ENCODE measurements at places on chromosomes 4 and X.

DNA sequence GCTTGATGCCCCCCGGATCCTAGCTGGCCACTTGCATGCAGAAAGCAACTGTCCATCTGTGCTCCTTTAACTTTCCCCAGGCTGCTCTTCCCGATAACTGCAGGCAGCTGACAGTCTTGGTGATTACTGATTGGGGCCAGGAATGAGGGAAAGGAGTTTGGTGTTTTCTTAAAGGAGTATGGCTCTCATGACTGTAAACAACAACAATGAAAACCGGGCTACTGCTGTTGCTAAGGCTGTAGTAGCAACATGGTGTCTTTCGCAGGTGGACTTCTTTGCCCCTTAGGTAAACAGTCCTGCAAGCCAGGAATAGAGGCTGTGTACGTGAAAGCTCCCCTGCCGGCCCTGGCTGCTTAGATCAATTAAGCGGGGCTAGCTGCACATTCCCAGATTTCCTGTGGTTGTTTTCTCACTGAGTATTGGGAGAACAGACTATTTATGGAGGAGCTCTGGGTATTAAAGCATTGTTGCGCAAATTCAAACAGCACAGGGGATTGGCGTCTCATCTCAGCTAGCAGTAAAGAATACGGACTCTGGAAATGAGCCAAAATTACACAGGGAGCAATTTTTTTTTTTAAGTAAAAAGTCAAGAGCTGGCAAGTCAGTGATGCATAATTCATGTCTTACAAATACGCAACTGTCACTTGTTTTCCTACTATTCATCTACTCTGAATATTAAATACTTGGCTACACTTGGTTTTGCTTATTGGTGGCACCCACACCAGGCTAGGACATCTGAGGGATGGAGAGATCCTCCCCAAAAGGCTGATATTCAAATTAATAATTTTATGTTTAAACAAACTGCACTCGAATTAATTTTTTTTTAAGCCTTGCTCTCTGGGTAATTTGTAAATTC lies 61.6 kb upstream of the NAP1L5 start:
- no peak for DNase-seq

DNA sequence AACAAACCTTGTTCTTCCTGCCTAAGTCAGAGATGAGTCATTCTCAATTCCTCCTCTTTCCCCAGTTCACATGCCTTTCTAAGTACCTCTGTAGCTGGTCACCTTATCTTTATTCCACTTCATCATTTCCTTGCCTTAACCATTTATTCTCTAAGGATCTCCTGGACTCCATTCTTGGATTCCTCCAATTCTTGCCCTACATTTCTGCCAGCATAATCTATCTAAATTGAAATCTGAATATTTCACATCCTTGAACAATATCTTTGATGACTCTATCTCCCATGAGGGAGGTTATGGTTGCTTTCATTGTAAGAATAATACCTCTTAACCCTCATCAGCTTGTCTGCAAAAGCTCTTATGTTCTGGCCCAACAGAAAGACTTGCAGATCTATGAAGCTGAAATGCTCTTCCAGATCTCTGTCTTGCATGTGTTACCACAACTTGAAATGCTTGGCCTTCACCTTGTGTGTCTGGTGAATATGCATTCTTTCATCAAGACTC lies 28.6 kb upstream of the PDE5A start:
- no peak for DNase-seq

DNA sequence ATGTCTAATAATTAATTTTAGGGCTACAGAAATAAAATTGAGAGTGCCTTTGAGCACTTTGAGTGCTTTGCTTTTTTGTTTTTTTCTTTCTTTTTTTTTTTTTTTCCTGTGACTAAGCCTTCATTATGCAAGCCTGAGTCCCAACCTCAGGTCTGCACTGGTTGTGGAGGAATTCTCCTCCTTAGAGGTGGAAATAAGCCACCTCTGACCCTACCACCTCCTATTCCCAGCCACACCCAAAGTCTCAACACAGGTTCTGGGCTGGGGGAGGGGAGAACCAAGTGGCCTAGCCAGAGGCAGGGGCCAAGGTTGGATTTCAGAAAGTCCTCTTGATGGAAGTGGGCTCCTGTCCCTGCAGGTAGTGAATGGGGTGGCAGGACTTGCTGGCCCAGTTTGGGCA lies 180.2 kb downstream of the ARAP2 start:
- no peak for DNase-seq

GRCh38 chr4:153789741-153790499 lies 1.0 kb upstream of the SFRP2 start:
- DNase-seq = no peak

DNA sequence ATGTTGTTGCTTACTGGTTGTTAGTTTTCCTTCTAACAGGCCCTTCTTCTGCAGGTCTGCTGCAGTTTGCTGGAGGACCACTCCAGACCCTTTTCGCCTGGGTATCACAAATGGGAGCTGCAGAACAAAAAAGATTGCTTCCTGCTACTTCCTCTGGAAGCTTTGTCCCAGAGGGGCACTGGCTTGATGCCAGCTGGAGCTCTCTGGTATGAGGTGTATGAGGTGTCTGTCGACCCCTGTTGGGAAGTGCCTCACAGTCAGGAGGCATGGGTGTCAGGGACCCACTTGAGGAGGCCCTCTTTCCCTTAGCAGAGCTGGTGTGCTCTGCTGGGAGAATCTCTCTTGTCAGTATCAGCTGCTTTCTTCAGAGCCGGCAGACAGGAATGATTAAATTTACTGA lies 127.4 kb upstream of the EDA2R start:
- no peak for DNase-seq

DNA sequence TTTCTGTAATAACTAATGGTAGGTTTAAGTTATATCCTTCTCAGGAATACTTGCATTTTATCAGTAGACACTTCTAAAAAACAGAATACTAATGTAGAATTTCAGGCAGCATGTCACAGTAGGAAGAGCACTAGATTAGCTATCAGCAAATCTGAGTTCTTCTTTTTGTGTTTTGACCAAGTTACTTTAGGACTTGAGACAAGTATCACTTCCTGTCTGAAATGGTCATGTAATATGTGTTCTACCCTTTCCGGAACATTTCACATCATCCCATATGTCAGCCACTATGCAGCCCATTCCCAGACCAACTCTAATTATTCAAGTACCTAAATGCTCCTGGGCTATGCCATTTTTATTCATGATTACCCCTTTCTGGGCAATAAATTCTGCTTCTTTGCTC lies 401.8 kb upstream of the RPS6KA3 start:
- DNase-seq = no peak

DNA sequence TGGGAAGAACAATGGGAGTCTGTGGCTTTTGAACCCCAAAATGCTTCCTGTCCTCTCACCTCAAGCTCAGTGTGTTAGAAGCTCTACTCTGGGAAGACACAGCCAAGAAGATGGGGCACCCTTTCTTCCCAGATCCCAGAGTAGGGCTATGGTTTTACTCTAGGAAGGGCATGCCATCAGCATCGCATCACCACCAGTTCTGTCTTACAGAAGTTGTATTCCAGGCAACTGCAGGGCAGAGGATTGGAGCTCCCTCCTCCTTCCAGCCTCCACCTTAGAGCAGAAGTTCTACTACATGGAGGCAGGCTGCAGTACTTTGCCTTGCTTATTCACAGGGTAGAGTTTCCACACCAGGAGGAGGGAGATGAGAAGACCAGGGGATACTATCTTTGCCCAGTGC lies 18.1 kb upstream of the ZFX start:
- DNase-seq = no peak

GRCh38 chr4:139282065-139282720 lies 2.2 kb upstream of the MGARP start:
- no peak for DNase-seq

DNA sequence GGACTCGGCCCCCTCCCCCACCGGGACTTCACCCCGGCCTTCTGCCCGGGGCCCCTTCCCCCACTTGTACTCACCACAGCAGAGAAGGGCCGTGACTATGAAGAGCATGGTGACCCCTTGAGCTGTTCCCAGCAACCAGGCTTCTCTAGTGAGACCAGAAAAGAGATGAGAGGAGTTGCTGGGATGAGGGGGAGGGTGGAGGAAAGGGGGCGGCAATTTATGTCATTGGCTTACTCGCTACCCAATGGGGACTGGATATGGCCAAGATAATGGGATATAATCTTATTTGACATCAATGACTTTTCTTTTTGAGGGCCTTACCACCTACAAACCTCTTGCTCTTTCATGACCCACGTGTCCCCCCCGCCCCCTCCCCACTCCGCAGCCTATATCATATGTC lies 9.9 kb downstream of the IGSF1 start:
- no peak for DNase-seq

GRCh38 chr4:159232465-159233106 lies 129.7 kb downstream of the RAPGEF2 start:
- no peak for DNase-seq

- DNase-seq = no peak
Observed at GRCh38 chr4:110793890-110794554, 171.1 kb upstream of the PITX2 start.

DNA sequence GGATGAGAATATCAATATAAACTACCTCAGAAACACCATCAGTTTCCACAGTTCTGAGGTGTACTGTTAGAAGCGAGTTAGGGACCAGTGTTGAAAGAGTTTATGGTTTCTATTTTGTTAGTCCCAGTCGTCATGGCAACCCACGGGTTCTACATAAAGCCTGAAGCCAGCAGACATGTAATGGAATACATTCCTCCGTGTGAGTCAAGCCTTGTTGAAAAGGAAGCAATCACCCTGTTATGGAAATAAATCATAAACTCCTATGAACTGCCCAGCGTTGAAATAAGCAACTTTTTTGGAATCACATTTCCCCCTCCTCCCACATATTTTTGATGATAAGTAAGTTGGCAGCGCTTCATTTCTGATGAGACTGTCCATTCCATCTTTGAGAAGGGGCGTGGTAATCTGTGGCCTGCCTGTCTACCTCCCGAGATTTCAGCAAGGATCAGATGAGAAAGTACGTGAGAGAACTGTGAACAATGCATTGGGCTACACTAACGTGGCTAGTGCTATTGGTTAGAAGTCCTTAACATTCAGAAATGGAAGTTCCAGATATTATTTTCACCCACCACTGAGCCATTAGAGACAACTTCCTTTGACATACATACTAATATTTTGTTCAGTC lies 40.4 kb upstream of the PDHA1 start:
- no peak for DNase-seq

DNA sequence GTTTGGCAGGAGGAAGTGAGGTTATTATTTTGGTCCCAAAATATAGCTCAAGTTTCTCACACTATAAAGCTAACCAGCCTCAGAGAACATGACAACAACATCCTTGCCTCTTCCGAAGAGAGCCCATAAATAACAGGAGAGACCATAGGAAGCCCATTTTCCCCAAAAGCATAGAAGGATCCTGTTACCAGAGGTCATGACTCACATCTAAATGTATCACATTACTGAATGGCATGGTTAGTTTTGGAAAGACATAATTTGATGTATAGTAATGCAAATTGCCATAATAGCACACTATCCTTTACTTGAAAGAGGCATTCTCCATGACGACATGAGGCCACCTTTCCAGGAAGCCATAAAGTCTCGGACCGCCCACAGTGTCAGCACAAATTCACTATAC lies 238.8 kb upstream of the GRIA3 start:
- DNase-seq = no peak

DNA sequence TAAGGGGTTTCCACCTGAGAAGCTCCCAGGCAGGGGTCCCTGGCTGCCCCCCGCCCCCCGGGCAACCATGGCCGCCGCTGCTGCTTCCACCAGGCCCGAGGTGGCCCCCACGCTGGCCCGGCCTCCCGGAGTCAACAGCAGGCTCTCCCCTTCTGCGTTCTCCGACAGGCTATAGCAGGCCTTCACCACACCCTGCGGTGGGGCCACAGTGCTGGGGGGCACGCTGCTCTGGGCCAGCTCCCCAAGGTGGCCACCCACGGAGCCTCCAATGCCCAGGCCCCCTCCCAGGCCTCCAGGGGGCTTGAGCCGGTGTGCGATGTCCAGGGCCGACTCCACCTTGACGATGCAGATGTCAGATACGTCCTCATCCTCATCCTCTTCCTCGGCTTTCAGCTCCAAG lies 72.5 kb downstream of the UBE2K start:
- DNase-seq = no peak

DNA sequence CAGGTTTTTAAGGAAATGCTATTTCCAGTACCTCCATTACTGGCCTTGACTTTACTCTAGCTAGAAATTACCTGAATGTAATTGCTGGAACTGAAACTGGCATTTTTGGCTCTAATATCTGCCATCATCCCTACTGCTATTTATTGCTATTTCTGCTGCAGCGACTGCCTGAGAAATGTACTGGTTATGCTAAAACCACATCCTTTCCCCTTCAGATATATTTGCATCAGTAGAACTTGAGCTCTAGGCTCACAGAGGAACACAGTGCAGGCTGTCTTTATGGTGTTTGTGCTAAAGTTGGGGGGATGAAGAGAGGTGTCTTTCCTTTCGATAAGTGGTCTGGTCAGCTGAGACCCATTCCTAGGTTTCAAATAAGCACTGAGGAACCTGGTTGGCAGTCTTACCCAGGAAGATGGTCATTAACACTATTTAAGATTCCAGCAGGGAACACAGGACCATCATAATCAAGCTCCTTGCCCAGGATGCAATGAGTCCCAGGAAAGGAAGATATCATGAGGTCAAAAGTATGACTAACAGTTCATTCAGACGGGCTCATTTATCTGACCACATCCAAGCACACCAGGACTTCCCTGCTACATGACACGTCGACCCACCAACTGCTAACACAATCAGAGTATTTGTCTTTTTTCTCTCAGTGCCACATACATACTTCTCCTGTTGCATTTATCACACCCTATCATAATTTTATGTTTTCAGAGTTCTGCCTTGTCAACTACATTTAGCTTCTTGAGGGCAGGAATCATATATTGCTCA lies 137.4 kb downstream of the GABRA3 start:
- no peak for DNase-seq

DNA sequence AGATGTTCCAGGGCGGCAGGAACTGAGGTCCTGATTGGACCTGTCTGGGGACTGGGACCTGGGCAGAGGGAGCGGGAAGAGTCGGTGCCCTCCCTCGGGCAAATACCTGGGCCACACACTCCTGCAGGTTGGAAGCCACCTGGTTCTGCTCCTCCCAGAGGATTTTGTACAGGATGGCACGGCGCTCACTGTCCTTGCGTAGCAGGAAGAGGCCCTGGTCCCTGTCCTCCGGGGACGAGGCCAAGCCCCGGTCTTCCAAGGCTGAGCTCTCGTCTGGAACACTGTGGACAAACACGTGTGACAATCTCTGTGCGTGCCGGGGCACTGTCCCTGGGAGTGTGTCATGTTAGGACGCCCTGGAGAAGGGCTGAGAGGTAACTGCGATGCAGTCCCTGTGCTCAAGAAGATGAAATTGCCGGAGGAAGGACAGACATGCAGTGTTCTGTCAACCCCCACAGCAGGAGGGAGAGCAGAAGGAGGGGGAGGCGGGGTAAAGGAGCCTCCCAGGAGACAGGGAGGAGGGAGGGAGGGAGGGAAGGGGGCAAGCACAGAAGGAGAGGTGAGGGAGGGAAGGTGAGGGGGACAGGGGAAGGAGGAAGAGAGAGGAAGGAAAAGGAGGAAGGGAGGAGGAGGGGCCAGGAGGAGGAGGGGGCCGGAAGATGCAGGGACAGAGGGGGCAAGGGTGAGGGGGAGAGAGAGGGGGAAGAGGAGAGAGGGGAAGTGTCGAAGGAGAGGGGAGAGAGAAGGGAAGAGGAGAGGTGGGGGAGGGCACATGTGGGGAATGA lies 29.0 kb downstream of the PDHA1 start:
- DNase-seq = no peak

- no peak for DNase-seq
Observed at GRCh38 chr4:177177541-177178081, 132.1 kb upstream of the NEIL3 start.

GRCh38 chrX:132375941-132376340 lies 112.9 kb downstream of the MBNL3 start:
- DNase-seq = no peak
